ENCODE measurements at places on chromosomes 6 and 20. TPM values are rescaled to one million over a fixed set of nuclear protein-coding genes. Genes with fewer than 3 reads are reported as not detected.

DNA sequence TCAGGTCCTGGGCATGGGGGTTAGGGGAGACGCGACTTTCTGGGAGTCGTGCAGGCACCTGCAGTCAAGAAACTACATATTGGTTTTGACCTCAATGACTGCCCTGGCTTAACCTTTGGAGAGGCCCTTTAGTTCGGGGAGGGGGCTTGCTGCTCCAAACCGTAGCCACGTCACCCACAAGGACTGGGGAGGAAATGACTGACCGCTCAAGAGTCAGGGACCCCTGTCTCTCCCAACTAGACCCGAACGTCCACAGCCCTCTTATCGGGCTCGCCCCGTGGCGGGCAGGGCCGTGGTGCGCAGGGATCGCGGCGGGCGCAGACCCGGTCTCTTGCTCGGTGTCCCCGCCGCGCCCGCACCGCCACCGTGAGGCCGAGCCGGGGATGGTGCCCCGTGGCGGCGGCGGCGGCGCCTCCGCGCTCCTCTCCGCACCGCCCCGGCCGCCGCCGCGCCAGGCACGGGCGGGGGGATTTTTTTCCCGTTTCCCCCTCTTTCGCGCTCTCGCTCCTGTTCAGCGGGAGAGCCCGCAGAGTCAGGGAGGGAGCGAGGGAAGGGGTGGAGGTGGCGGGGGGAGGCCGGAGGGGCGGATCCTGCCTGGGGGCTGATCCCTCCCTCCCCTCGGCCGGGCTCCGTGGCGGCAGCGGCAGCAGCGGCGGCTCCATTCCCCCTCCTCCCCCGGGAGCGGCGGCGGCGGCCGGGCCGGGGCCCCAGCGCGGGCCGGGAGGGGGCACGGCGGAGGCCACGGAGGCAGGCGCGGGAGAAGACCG lies at the start of gene BRPF3:
BRPF3 (plus strand) TSS at position 632 of the 767 bp plus-strand sequence. CDS start 3,579 bp downstream, outside the sequence.
- DNase-seq, result no peak

GRCh38 chr6:117359581-117359980 lies 66.2 kb downstream of the ROS1 start:
- DNase-seq, result no peak

DNA sequence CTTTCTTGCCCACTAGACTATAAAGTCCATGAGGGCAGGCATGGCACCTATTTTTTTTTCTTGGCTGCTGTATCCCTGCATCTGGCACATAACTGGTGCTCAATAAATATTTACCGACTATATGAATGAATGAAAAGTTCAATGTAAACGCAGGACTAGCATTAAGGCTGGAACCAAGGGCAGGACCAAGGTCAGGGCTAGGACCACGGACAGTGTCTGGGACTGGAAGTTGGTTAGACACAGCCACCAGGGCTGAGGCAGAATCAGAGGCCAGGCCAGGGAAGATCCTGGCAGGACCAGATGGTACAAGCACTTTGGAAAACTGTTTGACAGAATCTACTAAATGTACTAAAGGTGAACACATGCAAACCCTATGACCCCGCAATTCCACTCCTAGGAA lies 3.7 kb downstream of the TNXB start:
- no peak for DNase-seq

- DNase-seq, result peak; percentile 39
Observed at GRCh38 chr6:150685860-150686259, 86.2 kb downstream of the PLEKHG1 start.

DNA sequence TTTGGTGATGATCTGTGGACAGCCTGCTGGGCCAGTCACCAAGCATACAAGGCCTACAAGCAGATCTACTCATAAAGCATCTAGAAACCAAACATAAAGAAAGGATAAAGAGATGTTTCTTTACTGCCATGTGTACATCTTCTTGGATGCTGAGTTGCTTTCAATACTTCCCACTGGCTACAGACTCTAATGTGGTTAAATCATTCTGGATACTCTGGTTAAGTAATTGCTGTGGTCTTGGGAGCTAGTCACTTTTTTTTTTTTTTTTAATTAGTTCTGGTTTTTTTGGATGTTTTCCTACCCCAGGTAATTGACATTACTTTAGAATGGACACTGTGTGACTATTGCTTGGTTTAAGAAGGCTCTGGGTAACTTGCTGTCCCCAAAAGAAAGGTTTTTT lies 215.4 kb upstream of the RUNX2 start:
- no peak for DNase-seq

DNA sequence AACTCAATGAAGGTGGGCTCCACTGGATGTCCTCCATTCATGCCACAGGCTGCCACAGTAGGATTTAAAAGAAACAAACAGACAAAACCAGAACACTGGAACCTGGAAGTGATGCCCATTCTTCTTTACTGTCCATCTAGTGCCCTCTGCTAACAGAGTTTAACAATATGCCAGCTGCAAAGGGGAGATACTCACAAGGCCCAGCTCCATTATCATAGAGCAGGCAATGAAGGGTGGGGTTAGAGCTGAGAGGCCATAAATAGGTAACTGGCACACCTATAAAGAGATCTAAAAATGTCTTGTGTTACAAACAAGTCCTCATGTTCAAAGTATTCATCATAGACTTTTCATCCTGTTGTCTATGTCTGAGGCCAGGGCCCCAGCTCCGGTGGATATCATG lies 75.6 kb downstream of the SOD2 start:
- DNase-seq, result no peak

GRCh38 chr6:62681108-62681507 lies 395.1 kb upstream of the KHDRBS2 start:
- no peak for DNase-seq

DNA sequence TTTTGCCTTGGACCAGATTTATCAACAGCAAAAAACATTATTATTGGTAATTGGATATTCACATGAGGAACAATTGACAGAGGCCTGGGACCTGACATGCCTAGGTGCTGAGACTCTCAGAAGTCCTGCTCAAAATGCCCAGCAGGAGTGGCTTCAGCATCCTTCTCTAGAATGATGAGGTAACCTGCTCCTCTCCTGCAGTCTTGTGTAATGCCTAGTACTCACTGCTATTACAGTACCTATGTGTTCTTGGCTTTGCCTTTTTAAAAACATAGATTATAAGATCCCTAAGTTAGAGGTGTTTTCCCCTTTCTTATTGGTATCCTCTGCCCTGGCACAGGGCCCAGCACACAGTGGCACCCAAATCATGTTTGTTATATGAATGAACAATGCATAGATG lies 230.9 kb downstream of the PKHD1 start:
- no peak for DNase-seq

GRCh38 chr20:1440024-1440423 lies 26.6 kb downstream of the NSFL1C start:
- peak; percentile 26 for DNase-seq

DNA sequence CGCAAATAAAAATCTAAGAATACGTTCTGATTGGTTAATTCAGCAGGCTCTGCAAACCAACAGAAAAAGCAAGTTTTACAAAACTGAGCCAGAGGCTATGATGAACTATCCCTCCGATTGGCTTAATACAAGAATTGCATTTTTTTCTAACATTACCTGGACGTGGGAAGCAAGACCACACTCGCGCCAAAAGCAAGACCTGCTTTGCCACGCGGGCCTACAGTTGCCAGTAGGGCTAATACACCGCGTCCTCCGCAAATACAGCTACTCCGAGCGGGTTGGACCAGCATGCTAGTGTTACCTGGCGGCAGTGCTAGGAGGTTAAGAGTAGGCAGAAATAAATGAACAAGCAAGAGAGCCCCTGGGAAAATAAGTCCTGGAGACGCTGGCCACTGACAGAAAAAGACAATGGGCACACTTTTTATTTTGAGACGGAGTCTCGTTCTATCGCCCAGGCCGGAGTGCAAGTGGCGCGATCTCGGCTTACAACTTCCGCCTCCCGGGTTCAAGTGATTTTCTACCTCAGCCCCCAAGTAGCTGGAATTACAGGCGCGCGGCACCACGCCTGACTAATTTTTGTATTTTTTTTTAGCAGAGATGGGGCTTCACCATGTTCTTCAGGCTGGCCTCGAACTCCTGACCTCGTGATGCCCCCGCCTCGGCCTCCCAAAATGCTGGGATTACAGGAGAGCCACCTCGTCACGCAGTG lies 131.9 kb upstream of the BTN3A2 start:
- no peak for DNase-seq

COL21A1 gene
- total RNA-seq, result not detected

RIN2 gene
- total RNA-seq, result 1.5 TPM

CBLN4 gene
- not detected for total RNA-seq

VWA7 gene
- total RNA-seq, result 14.6 TPM

BPIFB4 gene
- total RNA-seq, result not detected

TTBK1 gene
- not detected for total RNA-seq

APOM gene
- total RNA-seq, result 2.2 TPM

Measured in HCT116 (cell line).